ENCODE measurements at places on chromosomes 3 and 15. TPM values are rescaled to one million over a fixed set of nuclear protein-coding genes. Genes with fewer than 3 reads are reported as not detected.

GRCh38 chr3:197021231-197021630 is 8.4 kb downstream of the MELTF start:
- DNase-seq = no peak

DNA sequence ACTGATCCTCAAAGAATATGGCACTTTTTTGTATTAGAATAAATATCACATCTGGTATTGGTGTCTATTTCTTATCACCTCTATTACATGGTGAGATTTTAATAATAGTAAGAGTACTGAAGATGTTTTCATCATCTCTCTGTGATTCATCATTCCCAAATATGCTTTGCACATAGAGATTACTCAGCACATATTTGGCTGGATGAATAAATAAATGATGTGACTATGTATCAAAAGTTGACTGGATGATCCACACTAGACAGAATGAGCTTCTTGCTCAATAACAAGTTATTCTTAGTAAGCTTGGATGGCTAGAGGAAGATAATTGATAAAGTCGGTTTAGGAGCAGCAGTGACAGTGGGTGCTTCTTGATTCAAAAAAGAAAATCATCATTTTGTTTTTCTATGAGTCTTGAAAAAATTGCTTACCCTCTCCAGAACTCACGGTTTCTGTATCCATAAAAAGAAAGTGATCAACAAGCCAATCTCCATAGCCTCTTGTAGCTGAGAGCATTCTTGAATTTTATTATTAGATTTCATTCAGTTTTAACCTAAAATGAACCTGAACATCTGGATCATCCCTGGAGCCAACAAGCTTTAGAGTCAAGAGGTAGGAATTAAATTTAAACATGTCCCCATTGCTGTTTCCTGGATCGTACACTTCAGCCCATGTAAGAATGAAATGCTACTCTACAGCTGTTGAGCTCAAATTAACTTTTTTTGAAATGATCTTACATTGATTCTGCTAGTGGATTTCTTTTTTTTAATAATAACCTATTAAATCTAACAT is 104.8 kb upstream of the OSTN start:
- DNase-seq = no peak

- DNase-seq = no peak
Observed at GRCh38 chr3:192817053-192817452, 89.7 kb upstream of the FGF12 start.

GRCh38 chr3:194705761-194706160 is 20.1 kb downstream of the FAM43A start:
- DNase-seq = no peak

GRCh38 chr3:54785976-54786375 is 141.9 kb downstream of the LRTM1 start:
- DNase-seq = no peak

- DNase-seq = no peak
Observed at GRCh38 chr3:106423321-106424225, 554.8 kb upstream of the CBLB start.

GRCh38 chr3:32643816-32644215 is 41.2 kb upstream of the CNOT10 start:
- DNase-seq = no peak

GRCh38 chr3:69443457-69443920 is 57.6 kb upstream of the FRMD4B start:
- no peak for DNase-seq

DNA sequence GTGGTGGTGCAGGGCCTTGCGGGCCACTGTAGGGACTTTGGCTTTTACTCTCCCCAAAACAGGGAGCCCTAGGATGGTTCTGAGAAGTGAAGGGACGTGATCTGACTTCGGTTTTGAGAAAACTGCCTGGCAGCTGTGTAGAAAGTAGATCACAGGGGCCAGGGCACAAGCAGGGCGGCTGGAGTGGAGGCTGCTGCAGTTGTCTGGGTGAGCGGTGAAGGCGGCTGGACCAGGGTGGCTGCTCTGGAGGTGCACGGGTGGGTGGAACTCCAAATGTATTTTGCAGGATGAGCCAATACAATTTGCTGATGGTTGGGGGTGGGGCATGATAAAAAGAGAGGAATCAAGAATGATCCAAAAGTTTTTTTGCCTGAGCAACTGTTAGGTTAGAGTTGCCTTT is 29.8 kb upstream of the TRH start:
- no peak for DNase-seq

- no peak for DNase-seq
Observed at GRCh38 chr15:29323557-29323956, 53.9 kb upstream of the NSMCE3 start.

GRCh38 chr3:74624301-74624700 is 9.8 kb upstream of the CNTN3 start:
- DNase-seq = no peak

GRCh38 chr3:49723296-49723627 is 489 bp downstream of the GMPPB start:
- peak; percentile 82 for DNase-seq

DNA sequence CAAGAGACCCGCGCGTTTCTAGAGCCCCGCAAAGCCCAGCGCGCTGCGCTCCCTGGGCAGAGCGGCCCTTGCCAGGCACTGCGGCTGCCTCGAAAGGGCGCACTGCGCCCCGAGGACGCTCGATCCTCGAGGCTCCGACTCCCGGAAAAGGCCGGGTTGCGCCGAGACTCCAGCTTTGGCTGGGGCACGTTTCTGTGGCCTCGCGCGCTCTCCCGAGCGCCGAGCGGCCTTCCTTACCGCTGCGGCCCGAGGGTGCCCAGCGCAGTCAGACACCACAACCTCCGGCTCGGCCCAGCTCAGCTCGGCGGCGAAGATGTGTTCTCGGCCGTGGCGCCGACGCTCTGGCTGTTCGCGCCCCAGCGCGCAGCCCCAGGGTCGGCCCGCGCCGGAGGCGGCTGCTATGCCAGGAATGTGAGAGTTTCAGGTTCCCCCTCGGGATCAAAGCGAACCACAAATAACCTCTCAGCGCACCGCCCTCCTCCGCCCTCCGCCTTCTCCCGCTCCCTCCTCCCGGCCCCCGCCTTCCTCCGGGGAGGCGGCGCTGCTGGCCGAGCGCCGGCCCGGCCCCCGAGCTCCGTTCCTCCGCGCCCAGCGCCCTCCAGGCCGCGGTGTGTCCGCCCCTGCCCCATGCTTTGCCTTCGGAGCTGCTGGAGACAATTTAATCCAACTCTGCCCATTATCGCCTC is at the start of gene AMOTL2:
Gene AMOTL2 (minus strand): TSS at position 343 of the 686 bp plus-strand sequence. CDS start 3,014 bp downstream, outside the sequence.
- no peak for DNase-seq

Gene SCN5A
- 2.7 TPM for total RNA-seq

Gene MOBP
- not detected for total RNA-seq
